ENCODE measurements at places on chromosomes 1 and 21.
A peak's percentile ranks its signal among the peaks of the same experiment; 100 is the strongest.

GRCh38 chr1:34928699-34929496 lies 552 bp downstream of the DLGAP3 start:
- DNase-seq = no peak

DNA sequence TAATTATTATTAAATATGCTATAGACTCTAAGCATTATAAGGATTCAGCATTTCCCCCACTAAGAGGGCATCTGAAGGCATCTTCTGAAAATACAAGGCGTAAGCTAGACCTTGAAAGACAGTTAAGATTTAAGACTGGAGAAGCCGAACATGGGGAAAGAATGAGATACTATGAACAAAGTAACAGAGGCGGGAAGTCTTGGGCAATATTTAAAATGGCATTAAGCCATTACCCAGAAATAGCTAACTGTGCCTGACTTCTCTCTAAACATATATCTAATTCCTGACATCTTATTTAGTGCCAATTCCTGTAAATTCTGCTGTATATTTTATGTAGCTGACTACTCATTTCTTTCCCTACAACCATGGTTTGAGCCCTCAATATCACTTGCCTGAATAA lies 20.9 kb downstream of the DPH5 start:
- DNase-seq = no peak

- no peak for DNase-seq
These were observed 66.6 kb upstream of the RHOU start for GRCh38 chr1:228668553-228669241.

- DNase-seq = no peak
These were observed 9.3 kb downstream of the IRF2BP2 start for GRCh38 chr1:234600418-234601281.

DNA sequence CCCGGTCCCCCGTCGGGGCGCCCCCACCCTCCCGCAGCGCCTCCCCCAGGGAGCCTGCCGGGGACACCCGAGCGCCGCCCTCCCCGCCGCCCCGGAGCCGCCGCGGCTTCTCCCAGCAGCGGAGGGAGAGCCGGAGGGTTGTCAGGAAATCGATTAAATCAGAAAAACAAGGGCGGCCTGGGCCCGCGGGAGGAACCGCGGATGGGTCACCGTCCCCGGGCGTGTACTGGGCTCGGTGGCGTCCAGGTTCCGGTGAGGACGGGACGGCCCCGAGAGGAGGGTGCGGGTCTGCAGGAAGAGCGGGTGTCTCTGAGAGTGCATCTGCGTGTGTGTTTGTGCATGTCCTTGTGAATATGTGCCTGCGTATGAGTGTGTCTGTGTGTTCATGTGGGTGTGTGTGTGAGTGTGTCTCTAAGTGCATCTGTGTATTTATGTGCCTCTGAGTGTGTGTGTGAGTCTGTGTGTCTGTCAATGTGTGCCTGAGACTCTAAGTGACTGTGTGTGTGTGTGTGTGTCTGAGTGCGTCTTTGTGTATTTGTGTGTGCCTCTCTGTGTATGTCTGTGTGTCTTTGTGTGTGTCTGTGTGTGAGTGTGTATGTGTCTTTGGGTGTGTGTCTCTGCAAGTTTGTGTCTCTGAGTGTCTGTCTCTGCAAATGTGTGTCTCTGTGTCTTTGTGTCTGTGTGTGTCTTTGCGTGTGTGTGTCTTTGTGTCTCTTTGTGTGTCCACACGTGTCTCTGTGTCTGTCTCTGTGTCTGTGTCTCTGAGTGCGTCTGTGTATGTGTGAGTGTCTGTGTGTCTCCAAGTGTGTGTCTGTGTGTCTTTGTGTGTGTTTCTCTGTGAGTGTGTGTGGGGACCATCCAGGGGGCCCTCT lies 1.1 kb downstream of the SPSB1 start:
- DNase-seq = no peak

GRCh38 chr1:232600424-232601258 lies 29.3 kb downstream of the SIPA1L2 start:
- DNase-seq = no peak

DNA sequence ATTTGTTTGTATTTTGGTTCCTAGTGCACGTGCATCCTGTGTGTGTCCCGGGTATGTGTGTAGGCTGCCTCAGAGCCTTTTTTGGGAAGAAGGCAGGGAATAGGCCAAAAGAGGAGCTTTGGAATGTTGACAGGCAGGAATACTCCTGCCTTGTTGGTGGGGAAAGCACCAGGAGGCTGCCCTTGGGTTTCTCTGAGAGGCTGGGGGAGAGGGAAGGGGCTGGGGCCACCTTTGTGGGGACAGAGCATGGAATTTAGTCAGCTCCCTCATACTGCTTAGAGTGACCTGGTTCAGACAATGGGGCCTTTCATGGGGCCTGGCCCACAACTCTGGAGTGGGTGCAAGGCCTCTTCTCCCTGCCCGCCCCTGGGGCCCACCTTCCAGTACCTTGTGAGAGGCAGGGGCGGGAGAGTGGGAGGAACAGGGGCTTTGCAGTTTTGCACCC lies 31.3 kb downstream of the ACOT11 start:
- DNase-seq = no peak

GRCh38 chr1:2290595-2291510 lies 62.7 kb downstream of the SKI start:
- DNase-seq = peak; percentile 73

GRCh38 chr1:115426956-115427355 lies 88.9 kb upstream of the NGF start:
- DNase-seq = no peak

GRCh38 chr1:14094611-14095400 lies 394.8 kb downstream of the PRDM2 start:
- no peak for DNase-seq

Data from activated T-helper 9 cell treated with anti-CD3 and anti-CD28 coated beads, Interleukin-2, amount 50 U/mL, for 16 hours (primary cell).